Stimulated activated CD8-positive, alpha-beta memory T cell treated with anti-CD3 and anti-CD28 coated beads, Interleukin-15, amount 100 ng/mL, for 48 hours (primary cell): ENCODE measurements at places on chromosomes 2 and 18.

DNA sequence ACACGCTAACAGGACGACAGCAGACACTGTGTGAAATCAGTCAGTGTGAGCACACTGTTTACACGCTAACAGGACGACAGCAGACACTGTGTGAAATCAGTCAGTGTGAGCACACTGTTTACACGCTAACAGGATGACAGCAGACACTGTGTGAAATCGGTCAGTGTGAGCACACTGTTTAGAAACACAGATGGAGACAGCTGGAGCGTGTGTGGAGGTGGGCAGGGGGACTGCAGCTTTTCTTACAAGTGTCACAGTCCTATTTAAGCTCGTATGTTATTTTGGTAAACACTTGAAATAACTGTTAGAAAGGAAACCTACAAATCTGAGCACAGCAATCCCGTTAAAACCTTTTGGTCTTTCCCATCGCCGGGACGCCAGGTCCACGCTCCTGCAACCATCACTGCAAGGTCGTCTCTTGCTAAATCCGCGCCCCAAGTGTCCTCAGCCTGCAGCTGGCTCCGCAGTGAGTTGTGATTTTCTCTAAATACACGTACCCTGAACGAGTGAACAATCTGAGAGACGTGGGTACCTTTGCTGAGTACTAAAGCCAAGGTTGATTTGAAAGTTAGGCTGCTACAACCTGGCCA is 58.9 kb upstream of the CTDP1 start:
- DNase-seq: no peak

DNA sequence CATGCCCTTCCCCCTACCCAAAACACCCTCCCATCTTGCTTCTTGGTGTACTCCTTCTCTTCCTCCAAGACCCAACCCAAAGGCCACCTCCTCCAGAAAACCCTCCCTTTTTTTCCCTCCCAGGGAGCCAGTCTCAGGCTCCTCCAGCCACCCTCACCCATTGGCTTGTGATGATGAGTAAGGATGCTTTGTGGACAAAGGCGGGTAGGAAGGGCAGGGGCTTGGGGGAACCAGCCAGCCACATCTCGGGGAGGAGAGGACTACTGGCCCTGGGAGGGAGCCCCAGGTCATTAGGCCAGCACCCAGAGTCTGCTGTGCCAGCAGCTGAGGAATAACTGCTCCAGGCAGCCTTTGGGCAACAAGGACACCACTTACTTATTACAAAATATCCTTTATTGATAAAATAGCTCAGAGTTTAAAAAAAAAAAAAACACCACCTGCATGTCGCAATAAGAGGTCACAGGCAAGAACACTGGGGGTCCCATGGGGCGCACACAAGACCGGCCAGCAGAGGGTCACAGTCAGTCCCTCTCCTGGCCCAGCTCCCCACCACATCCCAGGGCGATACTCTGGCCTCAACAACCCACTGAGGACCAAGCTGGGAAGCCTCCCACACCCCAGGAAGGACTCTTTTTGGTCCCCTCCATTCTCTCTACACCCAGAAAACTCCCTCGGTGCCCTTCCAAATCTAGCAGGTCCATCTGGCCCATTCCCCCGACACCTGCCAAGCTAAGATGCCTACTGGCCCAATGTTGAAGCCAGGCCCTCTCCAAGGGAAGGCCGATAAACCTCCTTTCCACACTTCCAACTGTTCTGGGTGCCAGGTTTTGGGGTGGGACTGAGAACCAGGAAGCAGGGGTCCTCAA is 3.6 kb downstream of the ADRA2B start:
- no peak for DNase-seq

DNA sequence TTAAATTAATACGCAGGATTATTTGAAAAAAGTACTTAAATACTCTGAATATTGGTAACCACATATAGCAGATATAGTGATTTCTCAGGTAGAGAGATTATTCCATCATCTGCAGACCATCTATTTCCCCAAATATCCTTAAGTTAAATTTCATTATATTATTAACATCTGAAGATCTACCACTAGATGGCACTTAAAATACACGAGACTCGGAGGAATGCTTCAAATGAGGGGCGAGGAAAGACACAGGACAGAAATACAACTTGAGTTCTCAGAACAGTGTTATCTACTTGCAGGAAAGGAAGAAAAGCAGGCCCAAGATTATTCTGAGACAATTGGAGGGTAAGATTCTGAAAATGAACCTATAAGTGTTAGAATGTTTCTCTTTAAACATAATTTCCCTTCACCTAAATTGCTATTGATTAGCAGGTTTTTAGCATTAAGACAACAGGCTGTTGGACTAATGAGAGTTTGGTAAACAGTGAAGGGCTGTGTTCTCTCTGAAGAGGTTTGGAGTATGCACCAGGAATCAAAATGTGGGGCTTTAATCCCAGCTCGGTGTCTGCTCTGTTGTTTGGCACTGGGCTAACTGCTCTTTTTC is 76.9 kb upstream of the GCFC2 start:
- no peak for DNase-seq

GRCh38 chr2:240604291-240604938 is 17.9 kb downstream of the CAPN10 start:
- DNase-seq: no peak

DNA sequence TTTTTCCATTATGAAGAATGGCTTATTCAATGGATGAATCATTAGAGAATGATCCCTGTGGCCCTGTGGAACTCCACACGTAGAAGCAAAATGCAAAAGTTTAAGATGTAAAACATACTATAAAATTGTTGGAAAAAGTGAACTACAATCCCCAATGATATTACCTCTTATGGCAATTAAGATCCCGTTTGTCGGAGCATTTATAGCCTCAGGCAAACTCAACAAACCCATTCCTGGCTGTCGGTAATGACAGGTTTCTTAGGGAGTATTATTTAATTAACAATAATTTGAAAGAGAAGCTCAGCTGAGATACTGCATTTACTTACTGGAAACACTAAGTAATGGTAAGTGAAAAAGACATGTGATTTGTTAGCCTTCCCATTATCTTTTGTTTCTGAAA is 138.3 kb downstream of the CDH20 start:
- no peak for DNase-seq

GRCh38 chr2:169716938-169717690 is 16.5 kb upstream of the KLHL23 start:
- no peak for DNase-seq
